Activated CD8-positive, alpha-beta T cell treated with anti-CD3 and anti-CD28 coated beads for 36 hours (primary cell): ENCODE measurements at places on chromosomes 2 and 18.
A peak's percentile ranks its signal among the peaks of the same experiment; 100 is the strongest.

DNA sequence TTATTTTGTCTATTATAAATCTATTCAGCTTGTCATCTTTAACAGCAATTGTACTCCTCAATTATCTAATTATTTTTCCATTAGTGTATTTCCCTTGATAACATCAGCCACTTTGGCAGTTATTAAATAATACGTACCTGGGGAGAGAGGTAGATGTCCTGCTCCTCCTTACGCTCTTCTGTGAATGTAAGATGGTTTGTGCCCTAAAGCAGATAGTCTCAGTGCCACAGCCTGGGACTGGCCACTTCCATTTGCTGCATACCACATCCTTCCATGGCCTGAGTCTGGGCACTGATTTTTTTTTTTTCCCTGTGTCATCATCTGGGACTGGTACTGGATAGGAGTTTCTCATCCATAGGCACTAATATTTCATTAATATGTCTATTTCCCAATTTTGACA, 632.4 kb upstream of the LRRTM4 start:
- no peak for DNase-seq

- DNase-seq: no peak
Measured at GRCh38 chr2:207902821-207903220, 122.5 kb downstream of the PLEKHM3 start.

DNA sequence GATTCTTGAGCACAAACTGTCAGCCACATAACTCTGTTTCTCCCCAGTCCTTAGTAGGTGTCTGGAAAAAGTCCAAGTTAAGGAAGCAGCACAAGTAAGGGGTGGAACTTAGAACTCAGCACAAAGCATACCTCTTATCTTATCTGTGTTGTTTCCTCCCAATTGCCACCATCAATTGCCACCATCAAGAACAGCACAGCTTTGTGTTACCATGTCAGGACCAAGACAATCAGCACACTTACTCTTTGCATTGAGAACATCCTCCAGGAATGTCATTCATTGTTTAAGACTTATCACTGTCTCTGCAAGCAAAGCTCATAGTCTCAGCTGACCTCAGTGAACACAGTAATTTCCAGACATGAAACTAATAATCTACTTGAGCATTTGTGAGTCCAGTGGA, 212.7 kb upstream of the FSHR start:
- no peak for DNase-seq

GRCh38 chr2:176001916-176002687, at the start of gene LNPK:
LNPK (minus strand) TSS chr2:176002267; CDS start chr2:175995584, 6,683 bp downstream.
- peak; percentile 93 for DNase-seq

DNA sequence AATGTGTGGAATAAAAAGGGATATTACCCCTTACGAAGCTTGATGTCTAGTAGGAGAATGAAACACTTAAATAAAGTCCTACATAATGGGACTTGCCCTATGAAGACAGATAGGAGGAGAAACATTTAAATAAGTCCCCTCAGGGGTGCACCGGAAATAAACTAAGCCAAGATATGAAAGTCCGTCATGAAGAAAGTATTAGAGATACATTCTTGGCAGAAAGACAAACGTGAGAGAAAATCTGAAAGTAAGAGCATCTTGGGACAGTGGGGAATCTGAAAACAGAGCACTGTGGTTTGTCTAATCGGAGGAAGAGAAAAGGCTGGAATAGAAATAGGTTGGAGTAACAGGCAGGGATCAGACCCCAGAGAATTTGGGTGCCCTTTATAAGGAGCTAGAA, 516.9 kb upstream of the DSEL start:
- DNase-seq: no peak

DNA sequence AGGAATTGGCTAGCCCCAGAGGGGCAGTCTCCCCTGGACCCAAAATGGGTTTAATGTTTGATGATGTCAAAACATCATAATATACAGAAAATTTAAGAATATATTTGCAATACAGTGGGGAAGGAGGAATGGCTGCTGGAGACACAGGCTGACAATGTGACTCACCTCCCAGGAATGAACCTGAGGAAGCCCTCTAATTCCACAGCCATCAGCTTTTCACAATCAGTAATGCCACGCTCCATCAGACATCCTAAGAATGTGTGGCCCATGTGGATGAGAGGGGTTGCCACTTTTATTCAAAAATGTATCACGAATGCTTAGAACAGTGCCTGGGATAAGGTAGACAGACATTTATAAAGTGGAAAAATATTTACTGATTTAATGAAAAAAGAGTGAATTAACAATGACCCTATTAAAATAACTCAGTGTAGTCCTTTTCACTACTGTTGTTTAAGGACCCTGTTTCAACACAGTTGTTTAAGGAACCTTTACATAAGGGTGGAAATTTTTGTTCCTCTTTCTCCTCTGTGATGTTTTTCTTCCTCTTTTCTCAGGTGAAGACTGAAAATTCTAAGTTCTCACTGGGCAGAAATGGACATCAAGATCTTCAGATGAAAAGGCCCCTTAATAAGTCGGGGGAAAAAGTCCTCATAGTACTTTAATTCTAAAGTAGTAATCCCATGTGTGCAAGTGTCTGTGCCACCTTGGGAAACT, 17.5 kb upstream of the TMEM163 start:
- no peak for DNase-seq

GRCh38 chr2:133790711-133791110, 222.4 kb upstream of the NCKAP5 start:
- DNase-seq: no peak

- DNase-seq: no peak
Measured at GRCh38 chr2:44330801-44331200, 30.5 kb downstream of the PREPL start.

GRCh38 chr2:50327906-50328305, 704.0 kb downstream of the NRXN1 start:
- no peak for DNase-seq

DNA sequence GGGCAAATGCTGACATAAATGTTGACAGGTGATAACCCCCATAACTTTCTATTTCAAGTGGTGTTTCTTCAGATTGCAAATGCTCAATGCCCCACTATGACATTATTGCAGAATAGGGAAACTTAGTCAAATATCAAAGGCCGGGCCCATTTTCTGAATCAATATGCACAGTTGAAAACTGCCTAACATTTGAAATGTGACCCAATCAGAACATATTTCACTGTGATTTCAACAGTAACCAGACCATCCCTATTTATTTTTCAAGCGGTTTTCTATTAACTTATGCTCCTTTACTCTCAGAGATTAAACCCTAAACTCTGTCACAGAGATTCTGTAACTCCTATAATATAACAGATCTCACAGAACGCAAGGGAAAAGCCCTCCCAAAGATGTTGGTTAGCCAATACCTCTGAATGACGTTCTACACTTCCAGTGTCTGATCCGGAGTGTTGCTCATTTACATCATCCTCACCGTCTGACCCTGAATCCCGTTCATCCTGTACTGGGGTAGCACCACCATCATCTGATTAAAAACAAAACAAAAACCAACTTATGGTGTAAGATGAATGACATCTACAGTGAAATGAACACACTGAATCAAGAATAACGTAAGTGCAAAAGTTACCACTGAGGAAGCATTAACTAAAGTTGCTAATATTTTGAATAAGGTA, 2.9 kb downstream of the IWS1 start:
- DNase-seq: no peak
